Upper lobe of left lung (tissue), 6 donors: ENCODE measurements at places on chromosomes 4 and X.

DNA sequence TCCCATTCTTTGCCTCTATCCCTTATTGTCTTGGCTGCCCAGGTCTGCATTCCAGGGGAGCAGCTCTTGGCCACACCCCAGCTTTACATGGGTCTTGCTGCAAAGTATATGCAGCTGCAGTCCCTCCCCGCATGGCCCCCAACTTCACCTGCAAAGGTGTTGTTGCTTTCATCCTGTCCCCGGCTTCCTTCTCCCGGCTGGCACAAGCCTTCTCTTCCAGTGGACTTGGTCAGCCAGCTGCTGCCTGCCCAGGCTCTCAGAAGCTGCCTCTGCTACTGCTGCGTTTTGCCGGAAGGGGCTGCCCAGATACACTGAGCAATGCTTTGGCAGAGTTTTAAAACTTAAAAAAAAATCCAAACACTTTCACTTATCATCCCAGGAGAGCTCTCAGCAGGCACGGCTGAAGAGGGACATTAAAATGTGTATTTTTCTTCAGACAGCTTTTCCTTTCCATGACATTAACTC is 121.2 kb upstream of the PDLIM3 start:
- peak; percentile 61 for DNase-seq

- no peak for DNase-seq
These were observed 74.2 kb downstream of the PRKX start for GRCh38 chrX:3639236-3639635.

DNA sequence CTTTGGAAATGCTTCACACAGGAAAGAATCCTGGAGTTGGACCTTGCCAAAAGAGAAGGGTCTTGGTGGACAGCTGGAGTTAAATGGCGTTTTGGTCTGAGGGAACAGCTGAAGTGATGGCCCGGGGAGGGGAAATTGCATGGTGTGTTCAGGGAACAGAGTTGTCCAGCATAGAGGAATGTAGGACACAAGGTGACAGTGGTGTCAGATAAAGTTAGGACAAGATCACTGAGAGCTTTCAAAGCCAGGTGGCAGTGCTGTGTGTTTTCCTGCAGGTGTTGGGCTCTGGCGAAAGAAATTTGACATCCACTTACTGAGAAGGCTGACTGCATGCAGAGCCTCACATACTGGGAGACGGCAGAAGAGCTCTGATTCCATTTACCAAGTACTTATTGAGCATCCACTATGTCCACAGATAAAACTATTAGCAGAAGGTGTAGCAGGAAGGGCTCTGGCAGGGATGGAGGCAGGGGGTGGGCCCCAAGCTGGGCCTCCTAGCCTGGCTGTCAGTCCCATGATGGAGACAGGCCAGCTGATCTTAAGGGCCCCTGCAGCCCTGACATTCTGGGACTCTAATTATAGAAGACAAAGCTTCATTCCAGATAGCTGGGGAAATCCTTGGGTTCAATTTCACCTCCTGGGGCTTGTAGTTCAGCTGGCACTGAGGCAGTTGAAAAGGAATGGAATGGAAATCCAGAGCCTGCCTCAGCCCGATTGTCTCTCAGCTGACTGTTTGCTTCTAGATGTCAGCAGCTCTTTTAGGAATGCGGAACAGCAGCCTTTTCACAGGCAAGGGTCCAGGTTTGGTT is 150.2 kb upstream of the MAMLD1 start:
- peak; percentile 20 for DNase-seq

GRCh38 chr4:83335701-83336100 is 1.1 kb upstream of the HPSE start:
- no peak for DNase-seq

DNA sequence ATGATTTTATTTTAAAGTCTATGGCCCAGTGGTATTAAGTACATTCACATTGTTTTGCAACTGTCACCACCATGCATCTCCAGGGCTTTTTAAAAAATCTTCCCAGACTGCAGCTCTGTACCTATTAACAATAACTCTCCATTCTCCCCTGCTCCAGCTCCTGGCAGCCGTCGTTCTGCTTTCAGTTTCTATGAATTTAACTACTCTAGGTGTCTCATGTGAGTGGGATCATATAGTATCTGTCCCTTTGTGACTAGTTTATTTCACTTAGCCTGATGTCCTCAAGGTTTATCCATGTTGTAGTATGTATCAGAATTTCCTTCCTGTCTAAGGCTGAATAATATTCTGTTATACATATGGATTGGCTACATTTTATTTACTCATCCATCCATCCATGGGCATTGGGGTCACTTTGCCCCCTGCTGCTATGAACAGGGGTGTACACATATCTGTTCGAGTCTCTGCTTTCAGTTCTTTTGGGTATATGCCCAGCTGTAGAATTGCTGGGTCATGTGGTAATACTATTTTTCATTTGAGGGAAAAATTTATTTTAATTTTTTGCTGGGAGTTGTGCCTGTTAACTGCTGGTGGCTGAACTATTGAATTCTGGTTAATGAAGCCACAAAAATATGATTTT is 131.3 kb downstream of the ARHGAP10 start:
- DNase-seq = no peak

DNA sequence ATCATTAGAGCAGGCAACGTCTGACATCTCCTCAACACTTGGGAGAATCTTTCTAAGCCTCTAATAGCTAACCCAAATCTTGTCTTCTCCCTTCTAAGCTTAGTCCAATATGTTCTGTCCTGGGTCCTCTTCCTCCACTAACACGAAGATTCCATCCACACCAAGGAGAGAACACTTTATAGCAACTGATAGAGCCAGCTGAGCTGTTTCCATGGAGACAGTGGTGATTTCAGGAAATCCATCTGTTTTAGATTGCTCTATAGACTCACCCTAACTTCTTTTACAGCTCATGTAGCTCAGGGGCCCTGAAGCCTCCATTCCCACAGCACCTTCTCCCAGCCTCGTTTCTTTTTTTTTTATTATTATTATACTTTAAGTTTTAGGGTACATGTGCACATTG is 37.4 kb downstream of the SCD5 start:
- DNase-seq = no peak

- DNase-seq = no peak
These were observed 7.0 kb upstream of the STPG2 start for GRCh38 chr4:98150092-98150761.

GRCh38 chr4:153467897-153468262 is 1.7 kb downstream of the TMEM131L start:
- DNase-seq = no peak

- DNase-seq = no peak
These were observed 637 bp downstream of the AR start for GRCh38 chrX:67544281-67545035.

GRCh38 chr4:144967161-144967560 is 130.8 kb downstream of the ANAPC10 start:
- DNase-seq = no peak

GRCh38 chr4:185255868-185256267 is 46.5 kb downstream of the SNX25 start:
- DNase-seq = no peak

DNA sequence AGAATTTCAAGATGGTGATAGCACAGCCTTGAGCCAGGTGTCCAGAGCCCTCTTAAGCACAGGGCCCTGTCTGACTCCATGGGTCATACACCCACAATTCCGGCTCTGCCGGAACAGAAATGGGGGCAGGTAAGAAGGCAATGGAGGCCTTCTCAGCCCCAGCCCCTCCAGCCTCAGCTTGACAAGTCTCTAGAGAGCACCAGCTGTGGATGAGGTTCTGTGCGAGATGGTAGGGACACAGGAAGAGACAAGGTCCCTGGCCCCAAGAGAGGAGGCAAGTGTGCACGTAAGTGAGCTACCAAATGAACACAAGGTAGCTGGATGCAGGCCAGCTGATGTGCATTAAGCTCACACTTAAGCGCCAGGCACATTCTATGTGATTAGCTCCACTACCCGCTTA is 2.4 kb upstream of the PRRG3 start:
- no peak for DNase-seq

DNA sequence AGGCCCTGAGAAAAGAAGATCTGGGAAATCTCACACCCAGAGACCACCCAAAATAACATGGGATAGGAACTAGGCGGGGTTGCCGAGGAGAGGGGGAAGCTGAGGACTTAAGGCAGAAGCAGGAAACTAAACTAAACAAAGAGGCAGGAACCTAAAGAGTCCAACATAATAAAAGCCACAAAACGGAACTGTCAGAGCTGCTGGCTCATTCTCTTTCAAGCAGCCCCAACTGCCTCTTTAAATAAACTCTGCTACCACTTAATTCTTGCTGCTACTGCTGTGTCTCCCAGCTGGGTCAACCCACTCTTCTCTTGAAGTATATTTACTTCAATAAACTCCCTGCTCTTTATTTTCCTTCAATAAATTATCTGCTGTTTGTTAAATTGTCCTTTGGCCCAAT is 44.5 kb downstream of the MAGEB16 start:
- DNase-seq = no peak

DNA sequence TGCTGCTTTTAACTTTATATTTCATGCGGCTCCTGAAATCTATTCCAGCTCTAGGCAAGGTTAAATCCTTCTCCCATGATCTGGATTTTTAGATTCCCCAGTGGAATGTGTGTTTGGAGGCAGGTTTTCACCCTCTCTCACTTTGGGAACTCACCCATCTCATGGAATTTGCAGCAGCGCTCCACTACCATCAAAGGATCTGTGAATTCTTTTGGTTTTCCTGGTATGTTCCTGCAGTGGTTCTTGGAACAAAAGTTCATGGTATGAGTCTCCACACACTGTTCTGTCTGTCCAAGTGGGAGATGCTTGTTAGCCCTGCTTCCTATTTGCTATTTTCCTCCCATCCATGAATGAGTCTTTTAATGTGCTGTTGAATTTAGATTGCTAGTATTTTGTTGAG is 14.0 kb downstream of the APOOL start:
- no peak for DNase-seq

DNA sequence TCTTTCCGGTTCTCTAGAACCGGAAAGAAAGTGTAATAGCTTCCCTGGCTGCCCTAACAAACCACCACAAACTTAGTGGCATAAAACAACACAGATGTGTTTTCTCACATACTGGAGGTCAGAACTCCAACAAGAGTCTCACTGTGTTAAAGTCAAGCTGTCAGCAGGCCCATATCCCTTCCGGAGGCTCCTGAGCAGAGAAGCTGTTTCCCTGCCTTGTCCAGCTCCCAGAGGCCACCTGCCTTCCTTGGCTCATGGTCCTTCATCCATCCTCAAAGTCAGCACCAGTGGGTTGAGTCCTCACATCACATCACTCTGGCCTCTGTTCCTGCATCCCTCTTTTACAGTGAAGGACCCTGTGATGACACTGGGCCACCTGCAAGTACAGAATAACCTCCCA is 49.8 kb upstream of the HMX1 start:
- no peak for DNase-seq

- no peak for DNase-seq
These were observed 195.3 kb downstream of the KCNIP4 start for GRCh38 chr4:21753084-21753760.

GRCh38 chrX:13763489-13763888 is 28.9 kb downstream of the OFD1 start:
- DNase-seq = no peak

DNA sequence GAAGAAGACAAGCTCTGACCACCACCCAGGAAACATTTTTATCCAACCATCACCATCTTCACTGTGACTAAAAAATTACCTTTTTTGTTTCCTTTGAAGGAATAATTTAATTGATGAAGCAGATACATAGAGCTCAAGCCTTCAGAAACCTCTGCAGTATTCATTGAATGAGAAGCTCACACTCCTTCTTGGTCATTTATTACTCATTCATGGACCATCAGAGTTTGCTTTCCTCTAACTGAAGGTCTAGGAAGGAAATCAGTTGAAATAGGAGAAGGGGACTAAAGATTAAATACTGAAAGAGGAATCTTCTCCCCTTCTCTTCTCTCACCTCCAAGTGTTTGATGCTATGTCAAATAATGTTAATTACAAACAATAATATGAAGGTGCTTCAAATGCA is 290.6 kb upstream of the KLF3 start:
- DNase-seq = no peak

DNA sequence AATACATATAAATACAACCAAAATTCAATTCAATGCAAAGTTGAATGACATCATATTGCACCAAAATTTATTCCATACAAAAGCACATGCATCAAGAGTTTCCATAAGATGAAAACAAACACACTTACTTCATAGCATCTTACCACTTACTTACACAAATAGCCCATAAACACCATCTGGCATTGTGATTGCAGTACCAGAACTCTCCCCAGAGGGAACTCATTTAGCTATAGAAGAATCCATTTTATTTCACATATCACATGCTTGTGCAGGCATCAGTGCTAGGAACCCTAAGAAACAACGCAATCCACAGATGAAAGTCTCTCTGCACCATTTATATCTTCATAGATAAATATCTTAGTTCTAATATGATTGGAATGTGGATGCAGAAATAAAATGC is 77.9 kb downstream of the SLC7A11 start:
- DNase-seq = no peak

GRCh38 chrX:39653691-39654090 is 444.1 kb downstream of the BCOR start:
- no peak for DNase-seq

GRCh38 chr4:48175806-48176205 is 41.8 kb upstream of the TXK start:
- no peak for DNase-seq

DNA sequence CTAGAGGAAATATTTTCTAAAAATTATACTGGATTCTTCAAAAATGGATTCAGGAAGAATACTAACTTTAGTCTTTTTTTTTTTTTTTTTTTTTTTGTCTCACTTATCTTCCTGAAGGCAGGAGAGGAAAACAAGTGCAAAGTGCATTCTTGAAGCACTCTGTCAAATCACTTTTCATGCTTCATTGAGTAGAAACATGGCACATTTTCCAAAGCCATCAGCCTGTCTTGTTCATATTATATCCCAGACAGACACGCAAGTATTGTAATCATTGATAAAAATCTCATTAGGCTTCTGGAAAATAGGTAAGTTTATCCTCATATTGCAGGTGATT is 1.2 kb downstream of the BBS12 start:
- no peak for DNase-seq

- DNase-seq = no peak
These were observed at the start of gene PNMA6F for GRCh38 chrX:153321381-153322124. Gene PNMA6F (minus strand): TSS chrX:153321767. CDS start chrX:153320674, 1,093 bp downstream.

- no peak for DNase-seq
These were observed 350.3 kb downstream of the PTTG2 start for GRCh38 chr4:38310446-38311043.

- no peak for DNase-seq
These were observed 5.4 kb upstream of the RS1 start for GRCh38 chrX:18677161-18677869.

- DNase-seq = no peak
These were observed 147.2 kb upstream of the SFRP2 start for GRCh38 chr4:153936121-153936520.

- DNase-seq = no peak
These were observed 49.6 kb downstream of the KLHL13 start for GRCh38 chrX:118066867-118067515.

- no peak for DNase-seq
These were observed 73.8 kb downstream of the CHIC2 start for GRCh38 chr4:53990641-53991040.
